ENCODE measurements at places on chromosomes 7 and 10.

DNA sequence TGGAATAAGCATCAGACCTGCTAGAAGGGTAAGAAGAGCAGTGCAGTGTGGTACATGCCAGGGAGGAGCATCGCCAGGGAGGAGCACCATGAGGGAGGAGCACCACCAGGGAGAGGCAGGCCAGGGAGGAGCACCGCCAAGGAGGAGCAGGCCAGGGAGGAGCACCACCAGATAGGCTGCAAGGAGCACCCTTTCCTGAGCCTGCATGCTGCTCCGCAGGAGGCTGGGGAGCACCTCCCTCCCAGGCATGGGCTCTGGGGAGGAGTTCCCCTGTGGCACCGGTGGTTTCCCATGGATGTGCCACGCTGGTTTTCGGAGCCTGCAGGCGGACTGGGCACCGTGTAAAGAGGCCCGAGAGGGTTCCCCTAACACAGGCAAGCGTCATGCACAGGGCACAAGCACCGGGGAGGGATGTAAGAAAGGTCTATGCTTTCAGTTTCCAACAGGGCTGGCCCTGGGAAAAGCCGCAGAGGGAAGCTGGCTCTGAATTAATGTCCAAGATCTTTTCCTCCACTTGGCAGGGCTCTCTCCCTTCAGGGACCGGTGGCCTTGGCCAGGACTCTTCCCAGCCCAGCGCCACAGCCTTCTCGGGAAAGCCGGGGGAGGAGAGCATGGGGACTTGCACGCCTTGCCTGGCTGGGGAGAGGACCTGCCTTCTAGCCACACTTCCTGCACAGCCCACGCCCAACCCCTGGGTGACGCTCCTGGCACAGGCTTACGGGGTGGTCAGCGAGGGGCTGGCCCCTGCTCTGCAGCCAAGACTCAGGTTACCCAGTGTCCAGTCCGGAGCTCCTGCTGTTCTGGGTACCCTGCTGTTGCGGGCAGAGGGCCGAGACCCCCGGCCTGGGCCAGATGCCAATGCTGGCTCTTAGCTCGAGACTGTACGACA is 11.5 kb upstream of the GPER1 start:
- DNase-seq = no peak

DNA sequence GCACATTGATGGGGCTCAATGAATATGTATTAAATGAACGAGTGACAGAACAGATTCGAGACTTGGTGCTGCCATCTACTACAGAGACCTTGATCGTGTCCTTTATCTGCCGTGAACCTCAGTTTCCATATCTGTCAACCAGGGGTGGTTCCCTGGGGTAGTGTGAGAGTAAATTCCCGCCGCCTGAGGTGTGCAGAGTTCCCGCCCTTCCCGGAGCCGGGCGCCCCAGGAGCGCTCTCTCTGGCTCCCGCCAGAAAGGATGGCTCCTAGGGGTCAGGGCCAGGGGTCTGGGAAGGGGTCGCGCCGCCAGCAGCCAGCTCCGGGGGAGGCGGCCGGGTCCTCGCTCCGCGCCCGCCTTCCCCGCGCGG is 333 bp upstream of the PLCE1 start:
- DNase-seq = no peak

GRCh38 chr10:70232155-70232858 is 922 bp downstream of the PPA1 start:
- DNase-seq = no peak

GRCh38 chr7:117202511-117202910 is 120.3 kb downstream of the WNT2 start:
- DNase-seq = no peak

- no peak for DNase-seq
Measured at GRCh38 chr7:134946260-134946659, 40.0 kb upstream of the AGBL3 start.

GRCh38 chr7:148262721-148263229 is 327.8 kb upstream of the C7orf33 start:
- DNase-seq = peak; percentile 17

GRCh38 chr10:126459878-126460481 is 71.7 kb upstream of the ADAM12 start:
- DNase-seq = no peak

- no peak for DNase-seq
Measured at GRCh38 chr10:123974406-123974805, 82.8 kb upstream of the CPXM2 start.

DNA sequence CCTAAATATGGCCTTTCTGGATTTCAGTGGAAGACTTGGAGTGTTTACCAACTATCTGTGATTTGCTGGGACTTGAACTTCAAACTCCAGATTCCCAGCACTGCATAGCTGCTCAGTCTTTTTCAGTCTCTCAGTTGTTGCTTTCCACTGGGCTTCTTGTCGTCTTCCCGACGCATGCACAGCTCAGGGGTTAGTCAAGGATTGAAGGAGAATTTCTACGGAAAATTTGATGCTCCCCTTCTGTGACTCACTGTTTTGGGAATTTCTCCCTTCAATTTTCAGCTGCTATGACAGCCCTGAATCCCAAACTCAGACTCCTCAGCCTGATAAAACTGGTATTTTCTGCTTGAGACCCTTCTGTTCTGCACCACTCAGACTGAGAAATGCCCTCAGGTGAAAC is 91.7 kb downstream of the CYP26A1 start:
- DNase-seq = no peak

DNA sequence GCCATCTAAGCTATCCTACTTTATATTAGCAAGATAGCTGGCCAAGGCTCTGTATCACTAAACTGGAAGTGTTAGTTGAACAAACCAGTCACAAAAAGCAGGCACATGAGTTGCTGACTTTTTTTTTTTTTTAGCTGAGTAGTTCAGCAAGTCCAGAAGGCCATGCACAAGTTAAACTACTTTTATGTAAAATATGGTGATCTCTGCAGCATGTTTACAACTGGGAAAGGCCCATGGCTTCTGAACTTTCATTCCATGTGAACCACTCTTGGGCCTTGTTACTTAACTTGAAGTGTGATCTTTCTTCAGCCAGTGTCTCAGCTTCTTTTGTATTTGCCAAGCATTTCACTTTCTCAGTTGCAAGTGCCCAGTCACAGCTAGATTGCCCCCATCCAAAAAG is 78.5 kb downstream of the CALD1 start:
- no peak for DNase-seq

- no peak for DNase-seq
Measured at GRCh38 chr7:94698275-94698674, 42.3 kb upstream of the SGCE start.

DNA sequence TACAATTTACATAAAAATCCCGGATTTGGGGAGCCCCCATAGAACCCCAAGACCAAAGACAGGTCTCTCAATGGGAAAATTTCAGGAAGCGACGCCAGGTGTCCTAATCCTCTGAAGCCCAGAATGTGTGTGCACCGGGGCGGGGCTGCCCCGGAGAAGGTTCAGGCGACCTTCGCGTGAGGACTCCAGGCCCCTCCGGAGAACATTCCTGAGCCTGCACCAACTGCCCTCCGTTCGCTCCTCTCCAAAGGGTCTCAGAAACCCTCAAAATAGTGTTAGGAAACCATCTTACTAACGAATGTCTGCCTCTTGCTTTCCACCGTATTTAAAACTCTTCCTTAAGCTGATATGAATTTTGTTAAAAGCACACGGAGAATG is 78.5 kb upstream of the INSIG1 start:
- no peak for DNase-seq

GRCh38 chr7:157576415-157576814 is 239.6 kb downstream of the DNAJB6 start:
- no peak for DNase-seq

DNA sequence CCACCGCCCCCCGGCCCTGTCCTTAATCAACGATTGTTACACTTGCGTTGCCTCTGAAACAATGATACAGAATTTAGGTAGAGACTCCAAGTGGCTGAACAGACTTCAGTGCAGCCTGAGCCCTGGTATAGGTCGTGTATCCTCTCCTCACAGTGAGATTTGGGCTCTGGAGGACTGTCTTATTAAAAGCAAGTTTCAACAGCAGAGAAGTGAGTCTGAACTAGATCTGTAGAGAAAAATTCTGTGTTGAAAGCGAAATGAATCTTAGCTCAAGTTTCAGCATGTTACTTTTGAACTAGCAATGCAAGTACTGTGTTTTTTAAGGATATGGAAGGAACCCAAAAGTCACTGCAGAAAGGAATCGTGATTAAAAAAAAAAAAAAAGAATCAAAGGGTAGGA is 103.1 kb downstream of the HOXA1 start:
- DNase-seq = no peak

GRCh38 chr7:29499932-29500331 is 63.7 kb upstream of the PRR15 start:
- no peak for DNase-seq

- no peak for DNase-seq
Measured at GRCh38 chr7:69597278-69598076, 798 bp upstream of the AUTS2 start.

- no peak for DNase-seq
Measured at GRCh38 chr10:93518531-93518930, 22.1 kb downstream of the CEP55 start.

GRCh38 chr10:43844221-43844620 is 195.5 kb upstream of the ZNF32 start:
- DNase-seq = no peak

- no peak for DNase-seq
Measured at GRCh38 chr7:137480824-137481365, 137.4 kb upstream of the PTN start.

DNA sequence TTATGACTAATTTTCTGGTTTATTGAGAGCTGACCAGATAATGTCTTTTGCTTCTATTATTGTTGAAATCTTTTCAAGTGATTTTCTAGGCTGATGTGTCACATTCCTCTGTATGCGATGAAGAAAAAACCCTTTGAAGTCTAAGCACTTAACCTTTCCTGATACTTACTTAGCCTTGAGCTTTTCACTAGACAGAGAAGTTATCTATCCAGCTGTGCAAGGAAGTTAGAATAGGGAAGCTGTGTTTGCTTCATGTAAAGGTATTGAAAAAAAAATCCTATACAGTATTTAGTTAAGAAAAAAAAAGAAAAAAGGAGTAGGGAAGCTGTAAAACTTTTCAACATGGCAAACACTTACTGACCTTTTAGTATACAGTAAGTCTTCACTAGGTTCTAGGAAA is 117.6 kb upstream of the DNAJB12 start:
- DNase-seq = no peak

GRCh38 chr10:49798275-49798674 is 36.2 kb upstream of the OGDHL start:
- DNase-seq = no peak

DNA sequence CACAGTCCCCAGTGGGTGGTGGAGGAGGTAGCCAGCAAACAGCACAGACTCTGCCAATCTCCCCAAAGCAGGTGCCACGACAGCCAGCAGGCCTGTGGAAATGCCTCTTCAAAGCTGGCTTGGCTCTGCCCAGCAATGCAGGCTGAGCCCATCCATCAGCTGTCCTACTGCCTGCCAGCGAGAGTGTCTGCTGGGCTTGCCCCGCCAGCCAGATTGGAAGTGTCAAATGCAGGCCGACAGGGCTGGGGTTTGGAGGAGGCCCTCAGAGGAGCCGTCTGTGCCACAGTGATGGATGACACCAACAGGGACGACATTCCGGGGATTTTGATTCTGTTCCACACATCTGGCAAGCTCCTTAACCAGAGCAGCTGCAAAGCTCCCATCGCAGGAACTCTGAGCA is 16.7 kb downstream of the HABP2 start:
- DNase-seq = no peak

GRCh38 chr10:116286626-116287200 is 13.7 kb upstream of the GFRA1 start:
- DNase-seq = no peak

DNA sequence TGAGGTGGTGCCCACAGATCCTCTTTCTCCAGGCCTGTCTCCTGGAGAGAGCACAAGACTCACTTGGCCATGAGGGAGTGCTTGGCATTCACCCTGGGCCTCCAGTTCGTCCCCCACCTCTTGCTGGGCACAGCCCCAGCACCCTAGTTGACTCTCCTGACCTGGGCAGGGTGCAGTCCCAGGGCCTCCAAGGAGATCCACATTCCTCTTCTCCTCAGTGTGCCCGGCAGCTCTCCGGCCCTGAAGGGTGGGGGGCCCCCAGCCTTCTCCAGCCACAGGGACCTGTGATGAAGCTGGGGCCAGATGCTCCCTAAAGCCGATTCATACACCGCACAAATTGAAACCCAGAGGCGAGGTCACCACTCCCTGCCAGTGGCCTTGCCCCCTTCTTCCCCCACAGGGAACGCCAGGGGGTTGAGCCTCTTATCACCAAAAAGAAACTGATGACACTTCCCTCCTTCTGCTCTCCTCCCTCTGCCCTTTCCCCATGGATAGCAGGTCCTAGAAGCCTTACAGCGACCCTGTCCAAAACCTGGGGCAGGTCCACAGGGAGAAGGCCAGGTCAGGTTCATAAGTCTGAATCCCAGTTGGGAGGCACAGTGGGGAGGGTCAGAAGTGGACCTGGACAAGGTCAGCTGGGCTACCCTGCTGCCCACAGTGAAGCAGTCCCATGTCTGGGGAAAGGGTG is 3.1 kb downstream of the EN2 start:
- DNase-seq = no peak

DNA sequence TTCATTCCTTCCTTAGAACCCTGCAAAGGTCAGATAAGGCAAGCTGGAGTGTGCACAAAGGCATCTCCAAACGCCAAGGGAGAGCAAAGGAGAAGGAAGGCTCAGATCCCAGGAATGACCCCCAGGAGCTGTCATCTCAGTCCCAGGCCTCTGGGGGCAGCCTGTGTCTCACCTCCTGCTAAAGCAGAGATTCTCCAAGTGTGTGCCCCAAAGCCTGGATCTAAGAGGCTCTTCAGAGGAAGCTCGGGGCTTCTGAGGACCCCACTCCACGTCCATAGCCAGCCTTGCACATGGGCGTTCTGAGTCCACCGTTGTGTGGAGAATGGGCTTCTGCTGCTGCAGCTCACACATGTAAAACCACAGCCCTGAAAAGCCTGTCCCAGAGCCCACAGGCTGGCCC is 5.1 kb upstream of the GRID1 start:
- no peak for DNase-seq

DNA sequence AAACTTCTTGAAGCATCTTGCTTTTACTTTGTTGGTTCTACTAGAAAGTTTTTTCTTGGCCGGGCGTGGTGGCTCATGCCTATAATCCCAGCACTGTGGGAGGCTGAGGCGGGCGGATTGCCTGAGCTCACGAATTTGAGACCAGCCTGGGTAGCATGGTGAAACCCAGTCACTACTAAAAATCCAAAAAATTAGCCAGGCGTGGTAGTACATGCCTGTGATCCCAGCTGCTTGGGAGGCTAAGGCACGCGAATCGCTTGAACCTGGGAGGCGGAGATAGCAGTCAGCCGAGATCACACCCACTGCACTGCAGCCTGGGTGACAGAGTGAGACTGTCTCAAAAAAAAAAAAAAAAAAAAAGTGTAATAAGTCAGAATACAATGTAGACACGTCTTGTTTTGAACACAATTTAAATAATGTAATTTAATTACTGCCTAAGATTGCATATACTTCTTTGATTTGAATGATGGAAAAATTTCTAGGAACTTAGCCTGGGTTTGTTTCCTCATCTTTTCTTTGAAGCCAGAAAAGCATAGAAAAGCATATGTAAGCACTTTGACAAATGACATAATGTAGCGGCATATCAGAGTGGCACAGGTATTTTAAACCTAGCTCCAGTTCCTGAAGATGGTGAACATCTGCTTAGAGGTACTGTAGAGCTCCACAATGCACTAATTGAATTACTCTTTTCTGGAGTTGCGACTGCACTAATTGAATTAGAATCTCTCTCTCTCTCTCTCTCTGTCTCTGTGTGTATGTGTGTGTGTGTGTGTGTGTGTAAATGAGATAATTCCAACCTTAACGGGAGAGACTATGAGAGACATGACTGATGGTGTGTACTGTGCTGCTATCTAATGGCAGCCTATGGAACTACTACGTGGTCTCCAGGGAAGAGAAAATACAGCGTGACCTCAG is 87.8 kb downstream of the BTRC start:
- no peak for DNase-seq
